ENCODE measurements at places on chromosomes 1 and 21. TPM values are rescaled to one million over a fixed set of nuclear protein-coding genes. Genes with fewer than 3 reads are reported as not detected.

GRCh38 chr1:59079434-59080140, 217.3 kb upstream of the FGGY start:
- H3K4me3 ChIP-seq: no peak overlapping the region
- no peak for DNase-seq
- H3K36me3 ChIP-seq: no peaks in the 10 kb centered on the region
- no peaks in the 10 kb centered on the region for H3K27me3 ChIP-seq
- H3K4me1 ChIP-seq: no peaks in the 10 kb centered on the region
- H3K27ac ChIP-seq: no peak overlapping the region

GRCh38 chr1:30904962-30905335, 3.6 kb downstream of the SDC3 start:
- no peaks in the 10 kb centered on the region for H3K27me3 ChIP-seq
- no peak overlapping the region for H3K27ac ChIP-seq
- no peak for DNase-seq
- no peak overlapping the region for H3K4me3 ChIP-seq
- peaks cover 19% of the 10 kb centered on the region for H3K4me1 ChIP-seq

- no peak overlapping the region for H3K4me3 ChIP-seq
- H3K4me1 ChIP-seq: no peaks in the 10 kb centered on the region
- H3K36me3 ChIP-seq: no peaks in the 10 kb centered on the region
- no peak for DNase-seq
Observed at GRCh38 chr21:24890021-24890420, 717.3 kb downstream of the MRPL39 start.

Gene HJV
- total RNA-seq: not detected

All from kidney (tissue), 22 donors.